Left lung (tissue), 14 donors: ENCODE measurements at places on chromosomes 1 and 21. TPM values are rescaled to one million over a fixed set of nuclear protein-coding genes. Genes with fewer than 3 reads are reported as not detected.
A peak's percentile ranks its signal among the peaks of the same experiment; 100 is the strongest.

- H3K27me3 ChIP-seq: no peaks in the 10 kb centered on the region
- no peak for DNase-seq
- no peaks in the 10 kb centered on the region for H3K36me3 ChIP-seq
- H3K4me1 ChIP-seq: peaks cover 44% of the 10 kb centered on the region
- H3K4me3 ChIP-seq: no peak overlapping the region
- peak overlapping the region; percentile 86 for H3K27ac ChIP-seq
Measured at GRCh38 chr21:38351961-38352521, 95.2 kb downstream of the KCNJ15 start.

DNA sequence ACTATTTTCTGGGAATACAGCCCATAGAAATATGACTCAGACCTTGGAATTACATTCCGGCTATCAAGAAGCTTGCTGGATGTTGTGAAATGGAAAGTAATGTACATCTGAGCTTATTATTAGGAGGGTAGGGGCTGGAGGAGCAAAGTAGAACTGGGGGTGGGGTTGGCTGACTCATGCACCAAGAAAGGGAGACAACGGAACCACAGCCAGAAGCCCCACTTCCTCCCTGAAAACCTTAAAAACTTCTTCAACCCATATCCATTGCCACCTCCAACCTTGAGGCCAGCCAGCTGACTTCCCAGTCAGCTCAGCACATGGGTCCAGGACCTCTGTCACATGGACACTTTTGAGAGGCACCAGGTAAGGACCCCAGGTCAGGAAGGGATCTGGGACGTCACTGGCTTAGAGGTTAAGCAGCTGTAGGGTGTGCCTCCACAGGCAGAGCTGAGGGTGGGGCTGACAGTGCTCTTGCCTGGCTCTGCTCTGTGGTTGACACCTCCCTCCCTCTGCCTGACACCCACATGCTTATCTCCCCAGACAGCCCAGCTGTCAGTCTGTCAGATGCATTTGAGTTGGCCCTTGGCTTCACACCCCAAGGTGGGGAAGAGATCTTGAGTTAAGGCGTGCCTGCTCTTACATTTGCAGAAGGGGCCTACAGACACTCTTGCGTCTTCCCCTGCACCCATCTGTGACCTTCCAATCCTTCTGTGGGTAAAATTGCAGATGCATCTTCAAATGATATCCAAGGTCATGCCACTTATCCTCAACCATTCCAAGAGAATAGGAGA, 5.7 kb upstream of the ZNF683 start:
- H3K36me3 ChIP-seq: no peaks in the 10 kb centered on the region
- peak overlapping the region; percentile 57 for H3K27ac ChIP-seq
- H3K4me3 ChIP-seq: no peak overlapping the region
- H3K27me3 ChIP-seq: peaks cover 11% of the 10 kb centered on the region
- peaks cover 18% of the 10 kb centered on the region for H3K4me1 ChIP-seq

- no peak overlapping the region for H3K27ac ChIP-seq
- no peak for DNase-seq
- no peaks in the 10 kb centered on the region for H3K36me3 ChIP-seq
Measured at GRCh38 chr1:193841857-193842256, 655.4 kb upstream of the B3GALT2 start.

DNA sequence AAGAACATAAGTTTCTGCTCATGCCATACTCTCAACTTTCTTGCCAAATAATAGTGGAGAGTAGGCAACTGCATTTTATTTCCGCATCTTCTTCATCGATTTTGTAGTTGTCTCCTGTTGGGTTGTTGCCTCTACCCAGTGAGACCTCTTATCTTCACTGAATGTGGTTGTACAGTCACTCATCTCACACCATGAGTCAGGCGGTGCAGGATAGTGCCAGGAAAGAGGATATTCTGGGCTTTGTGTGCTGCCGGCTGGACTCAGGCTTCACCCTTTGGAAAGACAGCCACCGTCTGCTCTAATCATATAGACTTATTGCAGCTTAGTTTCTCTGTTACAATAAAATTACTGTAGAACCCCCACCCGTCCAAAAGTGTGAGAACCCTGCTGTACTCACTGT, 154.3 kb upstream of the USP24 start:
- no peaks in the 10 kb centered on the region for H3K36me3 ChIP-seq
- no peaks in the 10 kb centered on the region for H3K4me1 ChIP-seq
- no peaks in the 10 kb centered on the region for H3K27me3 ChIP-seq
- H3K27ac ChIP-seq: no peak overlapping the region
- no peak overlapping the region for H3K4me3 ChIP-seq

DNA sequence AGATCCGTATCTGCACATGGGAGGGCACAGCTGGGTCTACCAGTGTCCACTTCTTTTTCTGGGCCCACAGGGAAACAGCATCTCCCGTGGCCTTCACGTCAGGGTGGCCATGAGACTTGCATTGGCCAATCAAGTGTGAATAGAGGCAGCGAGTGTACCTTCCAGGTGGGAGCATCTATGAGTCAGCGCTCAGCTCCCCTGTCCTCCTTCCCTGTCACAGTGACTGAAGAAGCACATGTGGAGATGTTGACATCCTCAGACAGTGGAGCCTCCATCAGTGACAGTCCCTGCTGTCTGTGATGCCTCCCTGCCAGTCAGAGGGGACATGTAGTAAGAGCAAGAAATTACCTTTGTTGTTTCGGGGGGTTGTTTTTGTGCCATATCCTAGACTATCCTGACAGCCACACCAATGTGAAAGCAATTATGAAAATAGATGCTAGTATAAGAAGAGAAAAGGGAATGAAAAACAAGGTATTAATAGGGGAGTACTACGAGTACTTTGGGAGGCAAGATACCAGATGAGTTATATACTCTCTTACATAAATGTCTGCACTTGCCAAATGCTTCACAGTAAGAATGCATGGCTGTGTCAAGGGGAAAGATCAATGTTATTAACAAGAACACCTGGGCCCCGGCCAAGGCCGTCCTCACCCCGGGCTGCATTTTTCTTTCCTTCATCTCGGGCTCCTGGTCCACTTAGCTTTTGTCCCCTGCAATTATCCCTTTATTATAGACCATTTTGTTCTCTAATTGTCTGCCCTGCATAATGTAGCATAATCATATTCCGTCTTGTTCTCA, 86.0 kb downstream of the MATN1 start:
- H3K27me3 ChIP-seq: peaks cover 44% of the 10 kb centered on the region
- no peak overlapping the region for H3K4me3 ChIP-seq
- H3K27ac ChIP-seq: no peak overlapping the region
- no peak for DNase-seq
- H3K4me1 ChIP-seq: no peaks in the 10 kb centered on the region

Gene BEND5
- total RNA-seq: 3.3 TPM
